ENCODE measurements at places on chromosomes 2 and 18.

GRCh38 chr2:54955358-54956110 is 94.7 kb downstream of the RTN4 start:
- DNase-seq: peak; percentile 6

- no peak for DNase-seq
Measured at GRCh38 chr2:36238106-36238505, 117.5 kb upstream of the CRIM1 start.

GRCh38 chr2:143852759-143853158 is 667.2 kb downstream of the ZEB2 start:
- no peak for DNase-seq

GRCh38 chr2:155266583-155266982 is 568.1 kb downstream of the KCNJ3 start:
- DNase-seq: no peak

GRCh38 chr2:226483745-226484619 is 315.6 kb downstream of the IRS1 start:
- DNase-seq: no peak

DNA sequence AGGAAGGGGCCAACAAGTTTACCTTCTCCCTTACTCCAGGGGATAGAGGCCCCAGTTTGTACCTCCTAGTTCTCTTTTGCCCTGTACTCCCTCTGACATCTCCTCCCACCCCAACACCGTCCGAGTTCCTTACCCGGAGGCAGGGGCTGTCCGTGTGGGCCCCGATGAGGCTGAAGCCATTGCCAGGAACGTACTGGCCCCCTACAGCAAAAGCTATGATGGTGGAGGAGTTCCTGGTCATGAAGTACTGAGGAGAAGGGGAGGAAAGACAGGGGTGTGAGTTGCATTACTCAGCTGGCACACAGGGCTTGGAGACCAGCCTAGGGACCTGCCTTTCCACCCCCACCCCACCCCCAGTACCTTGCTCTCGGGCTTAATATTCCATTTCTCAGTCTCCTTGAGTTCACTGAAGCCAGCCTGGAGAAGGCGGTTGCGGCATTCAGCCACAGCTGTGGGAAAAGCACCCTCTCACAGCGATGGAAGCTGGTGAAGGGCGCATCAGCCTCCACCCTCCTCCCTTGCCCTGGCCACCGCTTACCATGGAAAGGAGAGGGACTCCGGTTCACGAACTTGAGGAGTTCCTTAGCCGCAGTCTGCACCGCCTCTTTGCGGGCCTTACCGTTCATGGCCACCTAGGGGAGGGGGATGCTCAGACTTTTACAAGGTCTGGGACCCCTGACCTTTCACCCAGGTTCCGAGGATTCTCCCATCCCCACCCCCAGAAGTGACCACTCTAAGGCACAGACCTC is 1.0 kb downstream of the DNPEP start:
- no peak for DNase-seq

DNA sequence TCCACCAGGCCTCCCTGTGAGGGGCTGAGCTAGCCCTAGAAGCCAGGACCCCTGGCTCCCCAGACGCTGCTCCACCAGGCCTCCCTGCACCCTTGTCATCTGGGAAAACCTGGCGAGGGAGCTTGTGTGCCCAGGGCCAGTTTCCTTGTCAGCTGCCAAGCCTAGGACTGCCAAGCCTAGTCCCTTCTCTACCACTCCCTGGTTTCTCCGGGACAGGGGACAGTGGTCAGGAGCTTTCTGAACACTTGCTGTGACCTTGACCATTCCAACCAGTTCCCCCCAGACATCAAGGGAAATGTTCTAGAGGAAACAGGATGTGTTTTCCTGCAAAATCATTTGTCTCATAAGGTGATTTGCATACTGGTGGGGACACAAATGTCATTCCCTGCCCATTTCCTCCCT is 41.3 kb upstream of the MRPL33 start:
- DNase-seq: no peak

GRCh38 chr18:4412286-4412685 is 42.8 kb downstream of the DLGAP1 start:
- no peak for DNase-seq

DNA sequence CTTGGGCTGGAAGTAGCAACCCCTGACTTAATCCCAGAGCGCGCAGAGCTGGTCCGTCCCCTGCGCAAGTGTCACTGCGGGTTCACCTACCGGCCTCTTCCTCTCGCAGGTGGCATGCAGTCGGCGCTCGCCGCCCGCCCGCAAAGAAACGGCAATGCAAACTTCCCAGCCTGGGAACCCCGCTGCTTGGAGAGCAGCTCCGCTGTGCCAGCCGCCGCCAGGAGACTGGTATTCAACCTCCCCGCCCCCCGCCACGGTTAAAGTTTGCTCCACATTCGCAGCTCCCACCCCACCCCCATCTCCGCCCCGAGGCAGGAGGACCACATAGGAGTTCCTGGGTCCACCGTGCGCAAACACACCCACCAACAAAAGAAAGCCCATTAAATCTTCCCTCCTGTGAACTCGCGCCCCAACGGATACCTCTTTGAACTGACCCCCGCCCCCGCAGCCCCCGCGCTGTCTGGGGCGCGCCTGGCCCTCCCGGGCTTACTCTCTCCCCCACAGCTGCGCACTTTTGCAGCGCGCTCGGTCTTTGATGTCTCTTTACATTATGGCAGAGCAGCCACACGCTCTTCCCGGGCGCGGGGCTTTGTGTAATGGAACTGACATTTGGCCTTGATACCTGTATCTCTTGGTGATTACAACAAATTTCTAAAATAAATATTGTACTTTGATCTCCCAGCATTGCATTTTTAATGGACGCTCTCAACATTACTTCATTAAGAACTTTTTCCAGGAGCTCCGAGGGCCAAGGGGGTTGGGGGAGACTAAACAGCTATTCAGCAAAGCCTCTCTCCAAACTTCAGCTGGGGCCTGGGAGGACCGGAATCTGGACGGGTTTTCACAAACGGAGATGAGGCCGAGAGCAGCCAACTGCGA is 3.1 kb upstream of the SP5 start:
- DNase-seq: no peak

DNA sequence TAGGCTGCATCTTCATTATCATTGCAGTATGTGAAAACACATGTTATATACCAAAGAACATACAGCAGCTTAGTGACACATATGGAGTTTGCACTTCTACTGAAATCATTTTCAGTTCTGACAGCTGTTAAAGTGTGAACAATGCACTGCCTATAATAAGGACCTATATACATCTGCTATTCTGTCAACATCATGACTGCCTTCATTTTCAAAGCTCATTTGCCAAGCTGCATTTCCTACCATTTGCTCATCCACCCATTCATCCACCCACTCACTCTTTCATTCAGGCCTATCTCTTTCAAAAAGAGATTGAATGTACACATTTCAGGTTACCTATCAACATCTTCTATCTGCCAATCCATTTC is 81.7 kb upstream of the STK17B start:
- no peak for DNase-seq

DNA sequence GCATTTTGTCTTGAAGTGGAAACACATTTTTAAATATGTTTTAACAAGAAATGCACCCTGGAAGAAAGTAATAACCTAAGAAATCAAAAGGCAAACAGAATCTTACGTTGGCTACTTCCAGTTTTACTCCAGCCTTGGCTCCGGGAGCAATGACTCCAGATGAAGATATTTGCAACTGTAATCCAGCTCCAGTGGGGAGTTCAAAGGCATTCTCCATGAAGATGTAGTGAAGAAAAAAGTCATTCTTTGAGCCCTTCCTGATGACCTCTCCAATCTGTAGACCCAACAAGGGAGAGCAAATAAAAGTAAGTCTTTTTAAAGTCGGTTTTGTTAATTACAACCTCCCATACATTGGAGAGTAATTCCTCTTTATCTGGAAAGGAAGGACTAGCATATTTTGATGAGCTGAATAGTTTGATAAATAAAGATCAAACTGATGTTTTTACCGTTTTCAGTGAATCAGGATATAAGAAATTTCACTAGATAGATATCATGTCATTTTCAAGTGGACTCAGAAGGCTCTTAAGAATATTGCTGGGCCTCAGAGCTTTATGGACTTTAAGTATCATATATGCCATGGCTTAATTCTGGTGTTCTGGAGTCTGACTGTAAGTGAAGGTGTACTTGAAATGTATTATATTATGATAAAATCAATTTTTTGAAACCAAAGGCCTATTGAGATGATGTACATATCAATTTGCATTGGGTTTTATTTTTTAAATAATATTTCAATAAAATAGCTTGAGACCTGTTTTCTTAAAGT is 20.3 kb downstream of the APOB start:
- DNase-seq: no peak

- DNase-seq: no peak
Measured at GRCh38 chr2:241142593-241142992, 6.7 kb downstream of the PASK start.

DNA sequence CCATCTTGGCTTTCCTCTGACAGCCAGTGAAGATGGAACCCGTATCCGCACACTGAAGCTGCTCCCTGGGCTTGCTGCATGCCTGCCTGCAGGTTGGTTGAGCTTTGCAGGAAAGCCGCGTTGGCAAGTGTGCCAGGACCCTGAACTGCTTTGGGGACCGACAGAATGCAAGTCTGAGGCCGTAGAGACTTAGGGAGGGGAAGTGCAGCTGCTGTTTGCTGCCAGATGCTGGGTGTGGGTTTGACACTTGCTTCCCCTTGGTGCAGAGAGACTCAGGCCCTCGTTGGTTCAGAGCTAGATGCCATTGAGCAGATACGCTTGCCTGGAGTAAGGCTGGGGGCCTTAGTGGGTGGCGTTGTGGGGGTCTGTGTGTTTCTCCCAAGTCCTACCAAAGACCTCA is 13.1 kb upstream of the PHLPP1 start:
- DNase-seq: no peak

GRCh38 chr2:233130024-233130423 is 69.9 kb downstream of the INPP5D start:
- no peak for DNase-seq

- no peak for DNase-seq
Measured at GRCh38 chr2:120565929-120566328, 169.7 kb upstream of the GLI2 start.

DNA sequence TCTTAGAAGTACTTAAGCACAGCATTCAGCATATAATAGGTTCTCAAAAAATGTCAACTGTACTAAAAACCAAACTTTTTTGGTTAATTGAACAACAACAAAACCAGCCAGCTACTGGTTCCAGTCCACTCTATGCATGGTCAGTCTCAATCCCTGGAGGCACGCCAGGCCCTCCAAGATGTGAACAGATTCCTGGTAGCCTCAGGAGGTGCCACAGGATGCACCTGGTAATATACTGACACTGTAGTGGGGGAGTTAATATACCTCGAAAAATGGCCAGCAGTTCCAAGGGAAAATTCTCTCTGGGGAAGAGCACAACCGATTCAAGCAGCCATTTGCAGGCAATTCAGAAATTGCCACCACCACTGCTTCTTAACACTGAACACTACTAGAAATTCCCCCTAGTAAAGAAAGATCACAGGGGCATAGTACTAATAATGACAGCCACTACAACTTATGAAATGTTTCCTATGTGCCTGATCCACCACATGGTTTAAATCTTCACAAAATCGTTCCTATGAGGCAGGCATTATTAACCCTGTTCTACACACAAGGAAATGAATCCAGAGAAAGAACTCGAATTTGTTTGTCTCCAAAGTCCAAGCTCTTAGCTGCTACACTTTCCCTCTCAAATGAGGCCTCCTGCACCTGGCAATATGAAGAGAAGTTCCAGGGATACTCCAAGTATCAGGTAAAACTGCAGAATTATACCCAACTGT is 3.4 kb downstream of the MGAT4A start:
- peak; percentile 42 for DNase-seq

DNA sequence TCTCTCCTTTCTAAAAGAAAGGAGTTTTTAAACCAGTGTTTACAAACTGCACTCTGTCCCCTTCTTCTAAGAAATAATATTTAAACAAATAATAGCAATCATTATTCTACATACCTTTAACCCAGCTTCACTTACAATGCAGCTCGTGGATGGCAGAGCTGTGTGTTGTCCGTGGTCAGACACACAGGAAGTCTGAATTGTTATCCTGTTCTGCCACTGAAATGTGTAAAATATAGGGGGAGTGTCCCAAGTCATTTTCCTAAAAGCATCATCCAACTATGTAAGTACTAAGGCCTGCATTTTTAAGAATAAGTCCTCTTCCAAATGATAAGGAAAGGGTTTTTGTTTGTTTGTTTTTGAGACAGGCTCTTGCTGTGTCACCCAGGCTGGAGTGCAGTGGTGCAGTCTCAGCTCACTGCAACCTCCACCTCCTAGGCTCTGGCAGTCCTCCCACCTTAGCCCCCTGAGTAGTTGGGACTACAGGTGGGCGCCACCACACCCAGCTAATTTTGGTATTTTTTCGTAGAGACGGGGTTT is 2.7 kb upstream of the PPP4R1 start:
- DNase-seq: no peak

DNA sequence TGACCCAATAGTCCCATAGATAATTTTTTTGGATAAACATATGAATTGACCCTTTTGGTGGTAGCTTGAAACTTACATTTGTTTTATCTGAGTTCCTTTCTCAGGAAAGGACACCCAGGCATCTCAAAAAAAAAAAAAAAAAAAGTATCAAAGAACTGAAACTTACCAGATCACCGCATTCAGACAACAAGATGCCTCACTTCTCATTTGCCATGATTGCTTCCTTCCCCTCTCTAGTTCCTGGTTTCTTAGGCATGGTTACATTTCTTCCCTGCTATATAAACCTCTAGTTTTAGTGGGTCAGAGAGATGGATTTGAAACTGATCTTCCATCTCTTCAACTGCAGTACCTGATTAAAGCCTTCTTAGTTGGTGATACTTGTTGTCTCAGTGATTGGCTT is 240.1 kb downstream of the ACKR3 start:
- DNase-seq: no peak

GRCh38 chr18:63146828-63147409 is 172.7 kb downstream of the BCL2 start:
- DNase-seq: no peak

GRCh38 chr2:61158356-61158955 is 3.5 kb upstream of the C2orf74 start:
- DNase-seq: no peak

- DNase-seq: no peak
Measured at GRCh38 chr18:58562146-58562998, 66.5 kb downstream of the ALPK2 start.

- no peak for DNase-seq
Measured at GRCh38 chr2:227799202-227799601, 14.4 kb upstream of the CCL20 start.

- no peak for DNase-seq
Measured at GRCh38 chr2:14909795-14910194, 277.3 kb downstream of the LRATD1 start.

GRCh38 chr2:134402410-134402809 is 148.5 kb downstream of the MGAT5 start:
- DNase-seq: no peak

GRCh38 chr18:70004696-70005095 is 57.0 kb upstream of the CD226 start:
- DNase-seq: no peak

- DNase-seq: no peak
Measured at GRCh38 chr2:2623939-2624338, 292.9 kb upstream of the MYT1L start.

Measured in NCI-H2029 (cell line).